AG04450 (cell line): ENCODE measurements at places on chromosomes 13 and 19.

- no peak for DNase-seq
These were observed 137.9 kb upstream of the DACH1 start for GRCh38 chr13:72004784-72005374.

GRCh38 chr13:113041293-113041690 is 64.3 kb upstream of the F7 start:
- DNase-seq, result no peak

DNA sequence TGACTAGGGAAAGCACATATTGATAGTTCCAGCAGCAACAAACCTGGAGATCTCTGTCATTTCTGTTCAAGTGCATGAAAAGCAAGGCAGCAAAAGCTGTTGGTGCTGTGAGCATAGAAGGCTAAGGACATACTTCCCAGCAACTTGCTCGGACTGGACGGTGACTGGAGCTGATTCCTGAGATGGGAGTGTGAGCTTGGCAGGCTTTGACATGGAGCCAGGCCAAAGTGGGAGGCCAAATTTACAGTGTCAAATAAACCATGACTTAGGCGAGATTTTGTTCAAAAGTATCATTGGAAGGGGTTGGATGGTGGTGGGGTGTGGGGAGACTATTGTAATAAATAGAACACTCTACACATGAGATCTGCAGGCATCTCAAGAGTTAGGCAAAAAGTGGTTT is 5.9 kb upstream of the ARGLU1 start:
- no peak for DNase-seq

DNA sequence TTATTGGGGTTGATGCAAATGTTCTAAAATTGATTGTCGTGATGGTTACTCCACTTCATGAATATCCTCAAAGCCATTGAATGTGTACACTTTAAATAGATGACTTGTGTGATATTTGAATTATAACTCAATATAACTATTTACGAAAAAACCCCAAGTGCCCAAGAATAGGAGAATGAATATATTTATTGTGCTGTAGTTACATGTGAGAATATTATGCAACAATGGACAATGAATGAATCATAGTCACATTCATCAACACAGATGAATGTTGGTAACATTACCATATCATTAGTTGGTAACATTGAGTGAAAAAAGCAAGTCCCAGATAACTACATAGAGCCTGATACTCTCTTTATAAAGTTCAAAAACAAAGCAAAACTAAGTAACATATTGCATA is 127.8 kb upstream of the UBL3 start:
- DNase-seq, result no peak

DNA sequence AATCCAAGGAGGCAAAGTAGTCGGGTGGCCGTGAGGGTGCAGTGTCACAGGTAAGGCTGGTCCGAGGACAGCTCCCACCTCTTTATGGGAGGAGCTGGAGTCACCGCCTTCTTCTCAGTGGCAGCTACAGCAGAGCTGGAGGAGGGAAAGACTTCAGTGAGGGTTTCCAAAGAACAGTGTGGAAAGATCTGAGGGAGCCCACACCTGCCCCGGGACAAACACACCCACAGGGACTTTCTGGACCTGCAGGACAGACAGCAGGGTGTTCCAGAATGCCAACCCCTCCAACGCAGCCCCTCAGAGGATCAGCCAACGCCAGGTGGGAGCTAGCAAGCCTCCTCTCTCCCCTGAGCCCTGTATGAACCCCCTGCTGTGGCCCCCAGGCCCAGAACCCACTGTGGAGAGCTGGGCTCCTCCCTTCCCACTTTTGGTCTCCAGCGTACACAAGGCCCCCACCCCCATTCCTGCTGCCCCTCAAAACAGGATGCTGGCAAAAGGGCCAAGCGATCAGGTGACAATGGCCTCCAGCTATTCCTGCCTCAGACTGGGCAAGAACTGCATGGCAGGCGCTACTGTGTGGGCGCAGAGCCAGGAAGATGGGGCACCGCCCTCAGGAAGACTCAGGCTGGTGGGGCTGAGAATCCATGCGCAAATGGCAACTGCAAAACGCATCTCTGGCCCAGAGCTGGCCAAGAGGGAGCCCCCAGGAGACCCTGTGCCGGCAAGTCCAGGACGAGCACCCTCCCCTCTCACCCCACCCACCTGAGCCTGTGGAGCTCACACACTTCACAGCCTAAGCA is 3.5 kb upstream of the CD320 start:
- DNase-seq, result no peak

DNA sequence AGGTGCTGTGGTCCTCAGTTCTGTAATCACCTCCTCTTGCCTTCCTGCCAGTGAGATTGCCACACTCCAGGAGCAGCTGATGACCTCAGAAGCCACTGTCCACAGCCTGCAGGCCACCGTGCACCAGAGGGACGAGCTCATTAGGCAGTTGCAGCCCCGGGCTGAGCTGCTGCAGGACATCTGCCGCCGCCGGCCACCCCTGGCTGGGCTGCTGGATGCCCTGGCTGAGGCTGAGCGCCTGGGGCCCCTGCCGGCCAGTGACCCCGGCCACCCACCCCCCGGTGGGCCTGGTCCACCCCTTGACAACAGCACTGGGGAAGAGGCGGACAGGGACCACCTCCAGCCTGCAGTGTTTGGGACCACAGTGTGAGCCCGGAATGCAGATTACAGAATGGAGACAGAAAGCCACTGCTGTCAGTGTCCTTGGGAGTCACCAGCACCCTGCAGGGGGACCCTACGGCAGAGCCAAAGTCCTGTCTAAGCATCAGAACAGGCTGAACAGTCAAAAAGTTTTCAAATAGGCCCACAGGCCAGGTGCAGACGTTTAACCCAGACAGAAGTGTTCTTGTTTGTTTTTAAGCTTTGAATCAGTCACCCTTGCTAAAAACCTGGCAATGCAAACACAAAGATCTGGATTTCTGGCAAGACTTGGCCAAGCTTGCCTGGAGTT is 4.2 kb downstream of the VMAC start:
- DNase-seq, result no peak

- DNase-seq, result no peak
These were observed 543.7 kb downstream of the EFNB2 start for GRCh38 chr13:105991622-105992277.

GRCh38 chr13:113902986-113903775 is 39.3 kb upstream of the GAS6 start:
- DNase-seq, result no peak

DNA sequence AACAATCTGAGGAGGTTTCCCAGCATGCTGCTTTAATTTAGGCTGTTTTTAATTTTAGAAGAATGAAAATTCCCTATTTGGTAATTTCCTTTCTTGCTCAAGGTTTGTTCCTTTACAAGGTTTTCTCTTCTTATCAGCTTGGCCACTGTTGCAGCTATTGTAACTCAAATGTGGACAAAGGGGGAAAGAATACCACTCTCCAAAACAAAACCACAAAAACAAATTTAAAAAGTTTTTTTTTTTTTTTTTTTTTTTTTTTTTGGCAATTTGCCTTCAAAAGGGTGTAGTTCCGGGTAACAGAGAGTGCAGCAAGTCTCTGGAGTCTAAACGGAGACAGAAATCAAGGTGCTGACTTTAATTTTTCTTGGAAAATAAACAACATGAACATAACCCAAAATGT is 306.4 kb upstream of the ARGLU1 start:
- DNase-seq, result no peak

- DNase-seq, result no peak
These were observed 2.0 kb downstream of the ITPKC start for GRCh38 chr19:40718774-40719391.

DNA sequence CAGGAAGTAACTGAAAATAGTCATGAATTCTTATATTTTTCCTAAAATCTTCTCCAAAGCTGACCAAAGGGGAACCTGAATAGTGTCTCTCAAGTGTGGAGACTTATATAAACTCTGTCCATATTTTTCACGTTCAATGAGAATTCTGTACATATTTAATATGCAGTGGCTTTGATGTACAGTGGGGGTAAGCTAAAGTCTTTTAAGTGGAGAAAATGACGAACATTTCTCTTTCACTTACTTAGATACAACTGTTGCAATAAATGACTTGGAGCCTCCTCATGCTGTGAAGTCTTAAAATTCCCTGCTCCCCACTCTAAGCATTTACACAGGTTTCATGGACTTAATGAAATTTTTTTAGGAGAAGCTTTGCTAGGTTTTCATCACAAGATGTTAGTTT is 1196.7 kb downstream of the EFNB2 start:
- no peak for DNase-seq

DNA sequence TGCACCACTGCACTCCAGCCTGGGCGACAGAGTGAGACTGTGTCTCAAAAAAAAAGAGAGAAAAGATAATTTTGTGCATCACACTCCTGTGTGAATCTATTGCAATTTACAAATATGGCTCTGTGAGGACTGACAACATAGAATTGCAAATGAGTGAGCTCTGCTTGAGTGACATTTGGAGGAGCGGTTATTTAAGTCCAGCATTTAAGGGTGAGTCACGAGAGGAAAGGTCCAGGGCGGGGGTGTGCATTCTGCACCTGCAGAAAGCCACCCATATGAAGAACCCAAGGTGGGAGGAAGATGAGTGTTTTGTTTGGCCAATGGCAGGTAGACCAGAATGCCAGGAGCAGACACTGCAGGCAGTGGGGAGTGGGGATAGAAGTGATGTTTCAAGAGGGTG is 58.5 kb downstream of the DGKH start:
- no peak for DNase-seq

DNA sequence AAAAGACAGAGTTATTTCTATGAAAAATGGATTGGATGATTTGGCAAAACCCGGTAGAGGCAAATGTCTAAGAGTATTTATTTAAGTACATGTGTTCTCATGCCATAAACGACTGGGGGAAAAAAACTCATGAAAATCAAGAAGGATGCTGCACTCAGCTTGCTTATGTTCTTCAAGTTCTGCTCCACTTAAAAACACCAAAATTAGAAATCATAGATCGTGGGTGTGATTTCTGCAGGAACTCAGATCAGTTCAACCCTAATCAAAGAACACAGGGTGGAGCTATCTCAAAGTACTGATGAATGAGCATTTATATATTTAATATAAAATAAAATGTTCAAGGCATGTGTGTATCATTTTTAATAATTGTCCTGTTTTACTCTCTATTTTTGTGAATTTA is 103.8 kb downstream of the FGF14 start:
- DNase-seq, result no peak

- no peak for DNase-seq
These were observed 8.3 kb downstream of the LSR start for GRCh38 chr19:35257113-35257461.

DNA sequence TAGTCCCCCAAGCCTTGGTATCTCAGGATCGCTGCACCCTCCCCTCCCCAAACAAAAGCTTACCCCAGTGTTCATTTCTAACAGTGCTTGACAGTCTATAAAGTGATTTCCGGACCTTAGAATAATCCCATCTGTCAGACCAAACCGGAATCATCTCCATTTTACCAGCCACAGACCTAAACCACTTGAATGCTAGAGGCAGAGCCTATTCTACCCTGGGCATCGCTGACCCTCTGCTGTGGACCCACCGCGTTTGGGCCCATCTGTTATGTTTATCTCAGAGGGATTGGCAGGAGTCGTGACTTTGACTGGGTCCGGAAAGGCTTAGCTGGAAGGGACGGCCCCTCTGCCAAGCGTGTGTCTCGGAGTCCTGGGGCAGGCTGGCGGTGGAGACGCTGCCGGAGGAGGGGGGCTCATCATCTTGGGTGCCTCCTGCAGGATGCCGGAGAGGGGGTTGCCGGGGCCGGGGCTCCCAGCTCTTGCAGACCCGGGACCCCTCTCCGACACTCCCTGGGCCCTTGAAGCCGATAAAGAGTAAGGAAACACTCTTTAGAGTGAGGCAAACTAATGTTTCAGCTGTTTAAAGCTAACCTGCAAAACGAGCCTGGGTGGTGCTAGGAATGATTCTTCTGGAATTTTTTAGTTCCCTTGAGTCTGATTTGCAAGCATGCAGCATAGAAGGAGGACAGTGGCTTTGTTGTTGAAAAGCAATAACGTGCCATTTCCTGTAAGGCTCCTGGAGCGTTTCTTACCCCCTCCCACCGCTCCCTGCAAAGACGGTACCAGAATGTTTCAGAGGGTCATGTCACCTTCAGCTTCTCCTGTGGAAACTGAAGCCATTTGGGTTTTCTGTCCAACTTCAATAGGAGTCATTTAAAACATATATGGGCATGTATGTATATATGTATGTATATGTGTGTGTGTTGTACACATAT is 1.3 kb downstream of the SLC25A42 start:
- DNase-seq, result no peak

DNA sequence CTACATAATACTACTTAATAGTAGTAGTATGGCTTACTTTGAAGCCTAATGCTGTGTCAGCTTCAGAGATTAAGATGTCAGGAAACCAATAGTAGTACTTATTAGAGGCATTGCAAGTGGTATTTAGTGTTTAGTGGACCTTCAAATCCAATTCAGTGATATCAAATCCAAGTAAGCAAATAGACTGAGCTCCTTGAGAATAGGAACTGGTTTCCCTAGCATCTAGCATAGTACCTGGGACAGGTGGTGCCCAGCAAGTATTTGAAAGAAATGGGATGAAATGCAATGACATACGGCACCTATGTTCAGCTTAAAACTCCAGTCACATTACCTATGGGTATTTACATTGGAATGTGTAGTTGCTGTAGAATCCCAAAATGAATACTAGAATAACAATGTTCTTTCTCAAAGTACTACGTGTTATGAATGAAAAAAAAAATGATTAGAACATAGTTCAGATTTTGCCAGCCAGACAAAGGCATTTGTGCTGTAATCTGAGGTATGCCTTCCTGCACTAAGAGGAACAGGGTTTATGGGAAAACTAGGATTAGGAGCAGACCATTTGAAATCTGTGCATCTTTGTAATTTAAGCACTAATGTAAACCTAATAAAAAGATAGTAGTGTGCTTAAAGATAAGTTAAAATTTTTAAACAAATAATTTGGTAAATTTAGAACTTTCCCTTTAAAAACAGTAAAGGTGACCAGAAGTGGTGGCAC is 17.1 kb downstream of the LSM14A start:
- DNase-seq, result no peak

DNA sequence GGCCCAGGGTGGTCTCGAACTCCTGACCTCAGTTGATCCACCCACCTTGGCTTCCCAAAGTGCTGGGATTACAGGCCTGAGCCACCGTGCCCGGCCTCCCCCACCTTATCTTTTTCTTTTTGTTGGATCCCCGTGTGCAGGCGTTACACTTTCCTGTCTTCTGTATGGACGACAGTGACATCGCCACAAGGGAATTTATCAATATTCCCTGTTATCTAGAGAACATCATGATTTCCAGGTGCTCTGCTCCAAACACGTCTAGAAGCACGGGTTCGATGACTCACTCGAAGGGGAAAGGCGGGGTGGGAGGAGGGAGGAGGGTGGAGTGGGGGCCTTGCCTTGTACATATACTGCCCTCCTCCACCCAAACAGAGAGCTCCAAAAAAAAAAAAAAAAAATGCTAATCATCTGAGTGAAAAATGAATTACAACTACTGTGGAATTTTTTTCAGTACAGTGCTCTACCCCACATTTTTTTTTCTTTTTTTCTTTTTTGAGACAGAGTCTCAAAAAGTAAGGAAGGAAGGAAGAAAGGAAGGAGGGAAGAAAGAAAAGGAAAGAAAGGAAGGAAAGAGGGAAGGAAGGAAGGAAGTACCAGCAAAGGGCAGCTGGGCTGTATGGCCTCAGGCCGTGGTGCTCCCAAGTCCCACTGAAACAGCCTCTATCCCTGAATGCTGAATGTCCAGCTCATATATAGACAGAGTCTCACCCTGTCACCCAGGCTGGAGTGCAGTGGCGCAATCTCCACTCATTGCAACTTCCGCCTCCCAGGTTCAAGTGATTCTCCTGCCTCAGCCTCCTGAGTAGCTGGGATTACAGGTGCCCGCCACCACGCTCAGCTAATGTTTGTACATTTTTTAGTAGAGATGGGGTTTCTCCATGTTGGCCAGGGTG is 36.8 kb downstream of the INSR start:
- DNase-seq, result no peak

- no peak for DNase-seq
These were observed 405.7 kb upstream of the SLC10A2 start for GRCh38 chr13:103471896-103472295.

GRCh38 chr13:22240716-22241115 is 569.8 kb downstream of the FGF9 start:
- no peak for DNase-seq
